ENCODE measurements at places on chromosomes 4 and X.
A peak's percentile ranks its signal among the peaks of the same experiment; 100 is the strongest.

DNA sequence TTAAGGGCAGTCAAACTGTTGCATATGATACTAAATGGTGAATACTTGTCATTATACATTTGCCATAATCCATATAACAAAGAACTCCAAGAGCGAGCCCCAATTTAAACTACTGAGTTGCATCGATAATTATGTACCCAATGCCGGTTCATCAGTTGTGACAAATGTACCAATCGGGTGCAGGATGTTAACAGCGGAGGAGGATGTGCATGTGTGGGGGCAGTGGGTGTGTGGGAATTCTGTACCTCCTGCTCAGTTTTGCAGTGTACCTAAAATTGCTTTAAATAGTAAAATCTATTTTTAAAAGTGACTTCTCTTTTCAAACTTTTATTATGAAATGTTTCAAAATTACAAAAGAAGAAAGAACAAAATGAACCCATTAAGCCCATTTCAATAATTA, 20.8 kb upstream of the CDS1 start:
- DNase-seq: no peak

DNA sequence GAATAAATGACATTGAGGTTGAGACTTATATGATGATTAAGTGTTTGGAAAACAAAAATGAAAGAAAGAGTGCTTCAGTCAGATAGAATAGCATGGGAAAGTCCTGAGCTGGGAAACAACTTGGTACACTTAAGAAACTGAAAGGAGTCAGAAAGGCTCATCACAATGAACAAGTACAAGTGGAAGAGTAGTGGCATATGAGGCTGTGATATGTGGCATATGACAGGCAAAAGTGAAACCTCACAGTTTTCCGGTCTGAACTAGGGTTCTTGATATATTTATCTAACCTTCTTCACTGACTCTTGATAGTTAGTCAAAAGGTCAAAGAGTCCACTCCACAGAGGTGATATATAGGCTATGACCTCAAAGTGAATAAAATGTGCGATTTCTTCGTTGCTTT, 537.1 kb upstream of the CXorf51A start:
- DNase-seq: no peak

DNA sequence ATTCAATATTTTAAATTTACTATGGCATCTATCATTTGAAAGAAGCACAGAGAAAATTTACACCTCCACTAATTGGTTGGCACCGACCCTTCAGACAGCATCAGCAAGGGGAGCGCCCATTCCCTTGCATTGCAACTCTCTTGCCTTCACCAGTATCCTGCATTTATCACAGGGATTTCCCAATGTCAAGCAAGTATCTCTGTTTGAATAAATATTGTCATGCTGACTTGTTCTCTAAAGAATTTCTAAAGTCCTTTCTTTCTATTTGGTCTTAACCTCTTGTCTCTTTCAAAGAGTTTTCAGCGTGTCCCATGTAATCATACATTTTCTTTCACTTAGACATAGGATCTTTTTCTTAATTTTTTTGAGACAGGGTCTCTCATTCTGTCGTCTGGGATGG, 10.4 kb downstream of the DCTD start:
- DNase-seq: no peak

DNA sequence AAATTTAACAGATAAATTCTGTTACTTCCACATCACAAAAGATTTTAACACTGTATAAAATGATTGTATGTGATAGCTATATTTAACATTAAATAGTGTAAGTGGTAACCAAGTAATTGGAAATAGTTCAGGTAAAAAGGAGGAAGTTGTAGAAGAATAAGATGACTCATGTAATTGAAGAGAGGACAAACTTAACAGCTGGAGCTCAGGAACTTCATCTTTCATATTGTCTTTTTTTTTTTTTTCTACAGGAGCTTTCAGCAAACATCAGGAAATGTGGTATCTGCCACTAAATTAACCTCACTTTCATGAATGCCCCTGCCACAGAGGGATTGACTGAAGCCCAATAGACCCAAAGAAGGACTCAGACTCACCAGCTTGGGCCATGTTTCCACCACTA, 188.4 kb upstream of the VEGFC start:
- DNase-seq: no peak

GRCh38 chrX:9037296-9037695, 3.4 kb upstream of the FAM9B start:
- DNase-seq: no peak

- DNase-seq: no peak
Observed at GRCh38 chr4:171676555-171677215, 136.5 kb upstream of the GALNTL6 start.

DNA sequence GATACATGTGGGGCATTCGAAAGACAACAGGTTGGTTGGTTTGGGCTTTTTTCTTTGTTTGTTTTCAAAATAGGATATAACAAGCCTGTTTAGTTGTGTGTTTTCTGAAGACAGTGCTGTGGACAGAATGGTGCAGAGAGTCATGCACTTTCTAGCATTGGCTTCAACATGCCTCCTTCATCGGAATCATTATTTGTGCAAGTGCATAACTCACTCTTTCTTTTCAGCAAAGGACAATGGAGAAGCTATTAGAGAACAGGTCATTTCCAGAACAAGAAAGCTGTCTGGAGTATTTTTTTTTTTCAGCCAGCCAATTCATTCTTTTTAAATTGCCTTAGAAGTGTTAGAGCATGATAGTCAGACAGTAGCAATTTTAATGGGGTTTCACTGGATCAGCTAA, 225.8 kb downstream of the STK32B start:
- no peak for DNase-seq

- no peak for DNase-seq
Observed at GRCh38 chr4:115249808-115250207, 136.4 kb upstream of the NDST4 start.

- peak; percentile 41 for DNase-seq
Observed at GRCh38 chr4:53055716-53056403, 193.7 kb downstream of the RASL11B start.

DNA sequence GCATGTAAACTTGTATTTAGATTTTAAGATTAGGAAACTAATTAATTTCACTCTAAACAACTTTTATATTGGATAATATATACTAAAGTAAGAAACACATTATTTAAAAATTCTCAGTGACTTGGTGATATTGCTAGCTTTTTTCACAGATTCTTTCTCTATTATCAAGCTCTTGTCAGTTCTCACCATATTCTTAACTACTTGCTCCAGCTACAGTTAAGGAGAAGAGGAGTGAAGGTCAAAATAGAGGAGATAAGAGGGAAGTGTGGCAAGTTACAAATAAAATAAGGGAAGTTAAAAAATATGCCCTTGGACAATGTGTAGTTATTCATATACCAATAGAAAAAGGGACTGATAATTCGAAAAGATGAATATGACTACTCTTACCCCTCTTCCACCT, 34.7 kb upstream of the NAF1 start:
- no peak for DNase-seq

DNA sequence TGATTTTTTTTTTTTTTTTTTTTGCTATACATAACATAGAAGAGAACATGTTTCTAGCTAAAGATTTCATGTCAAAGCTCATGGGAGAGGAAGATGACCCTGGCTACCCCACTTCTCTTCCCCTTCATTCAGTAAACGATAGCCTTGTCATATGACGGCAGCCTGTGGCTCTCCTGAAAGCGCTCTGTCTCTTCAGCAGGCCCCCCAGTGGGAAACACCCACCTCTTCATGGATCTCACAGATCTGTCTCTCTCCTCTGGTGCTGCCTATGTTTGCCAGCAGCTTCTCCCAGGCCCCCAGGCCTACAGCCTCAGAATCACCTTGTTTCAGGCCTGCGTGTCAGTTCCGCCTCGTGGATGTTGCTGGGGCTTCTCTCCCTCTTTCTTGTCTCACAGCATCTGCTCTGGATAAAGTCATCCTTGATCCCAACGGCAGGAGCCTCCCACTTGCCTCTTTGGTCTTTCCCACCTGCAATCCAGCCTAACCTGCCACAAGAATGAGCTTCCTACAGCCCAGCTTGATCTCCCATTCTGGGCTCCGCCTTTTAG, 34.6 kb downstream of the RHOH start:
- no peak for DNase-seq

DNA sequence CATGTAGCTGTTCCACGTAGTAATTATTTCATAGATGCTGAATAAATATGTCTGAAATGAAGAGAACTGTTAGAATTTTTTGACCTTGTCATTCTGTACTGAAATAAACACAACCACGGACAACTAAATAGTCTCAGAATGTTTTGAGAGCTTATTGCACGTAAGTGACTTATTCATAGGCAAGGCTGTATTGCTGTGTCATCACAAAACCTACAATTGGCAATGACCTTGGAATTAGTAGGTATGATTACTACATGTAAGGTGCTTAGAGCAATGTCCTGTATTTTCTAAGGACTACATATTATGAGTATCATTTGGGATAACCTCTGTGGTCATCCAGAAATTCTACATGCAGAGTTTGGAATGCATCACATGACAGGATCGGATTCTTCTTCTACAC, 237.2 kb upstream of the PUDP start:
- no peak for DNase-seq

DNA sequence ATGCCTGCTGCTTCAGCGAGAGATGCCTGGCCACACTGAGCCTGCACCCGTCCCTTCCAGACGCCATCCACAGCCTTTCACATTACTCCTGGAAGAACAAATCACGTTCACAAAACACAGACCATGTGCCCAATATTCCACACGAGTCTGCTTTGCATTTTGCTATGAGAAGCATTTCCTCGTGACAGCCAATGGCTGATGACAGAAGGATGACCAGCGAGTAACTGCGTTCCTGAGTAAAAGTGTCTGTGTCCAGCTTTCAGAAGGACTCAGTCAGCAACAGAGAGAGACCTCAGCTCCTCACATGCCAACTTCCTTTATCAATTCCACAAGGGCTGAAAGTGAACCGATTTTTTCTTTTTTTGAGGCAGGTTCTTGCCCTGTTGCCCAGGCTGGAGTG, 19.5 kb downstream of the NAT8L start:
- no peak for DNase-seq

- no peak for DNase-seq
Observed at GRCh38 chrX:109760922-109761250, 27.8 kb upstream of the ACSL4 start.

- no peak for DNase-seq
Observed at GRCh38 chr4:125489952-125490690, 175.4 kb downstream of the FAT4 start.

DNA sequence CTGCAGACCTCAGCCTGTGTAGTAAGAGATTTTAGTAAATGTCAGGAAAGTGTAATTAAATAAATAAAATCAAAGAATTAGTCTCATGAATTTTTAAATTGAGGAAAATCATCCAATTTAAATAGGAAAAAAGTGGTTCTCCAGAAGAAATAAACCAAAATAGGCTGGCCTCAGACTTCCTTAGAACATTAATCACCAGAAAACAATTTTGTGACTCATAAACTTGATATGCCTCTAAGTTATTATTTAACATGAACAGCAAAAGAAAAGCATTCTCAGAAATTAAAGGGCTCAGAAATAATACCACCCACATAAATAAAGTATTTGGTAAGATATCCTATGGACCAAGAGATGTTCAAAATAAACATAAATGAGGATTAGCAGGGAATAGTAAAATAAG, 14.3 kb downstream of the FAM47B start:
- DNase-seq: no peak

DNA sequence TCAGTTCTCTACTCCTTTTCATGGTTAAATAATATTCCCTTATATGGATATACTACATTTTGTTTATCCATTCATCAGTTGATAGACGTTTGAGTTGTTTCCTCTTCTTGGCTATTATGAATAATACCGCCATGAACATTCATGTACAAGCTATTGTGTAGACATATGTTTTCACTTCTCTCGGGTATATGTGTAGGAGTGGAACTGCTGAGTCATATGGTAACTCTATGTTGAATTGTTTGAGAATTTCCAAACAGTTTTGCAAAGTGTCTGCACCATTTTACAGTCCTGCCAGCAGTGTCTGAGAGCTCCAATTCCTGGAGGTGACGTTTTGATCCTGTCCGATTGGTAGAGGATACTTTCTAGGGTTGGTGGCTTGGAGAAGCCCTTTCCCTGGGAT, 23.6 kb downstream of the PLAC1 start:
- DNase-seq: no peak

GRCh38 chr4:124144238-124144654, 568.3 kb downstream of the ANKRD50 start:
- DNase-seq: no peak

DNA sequence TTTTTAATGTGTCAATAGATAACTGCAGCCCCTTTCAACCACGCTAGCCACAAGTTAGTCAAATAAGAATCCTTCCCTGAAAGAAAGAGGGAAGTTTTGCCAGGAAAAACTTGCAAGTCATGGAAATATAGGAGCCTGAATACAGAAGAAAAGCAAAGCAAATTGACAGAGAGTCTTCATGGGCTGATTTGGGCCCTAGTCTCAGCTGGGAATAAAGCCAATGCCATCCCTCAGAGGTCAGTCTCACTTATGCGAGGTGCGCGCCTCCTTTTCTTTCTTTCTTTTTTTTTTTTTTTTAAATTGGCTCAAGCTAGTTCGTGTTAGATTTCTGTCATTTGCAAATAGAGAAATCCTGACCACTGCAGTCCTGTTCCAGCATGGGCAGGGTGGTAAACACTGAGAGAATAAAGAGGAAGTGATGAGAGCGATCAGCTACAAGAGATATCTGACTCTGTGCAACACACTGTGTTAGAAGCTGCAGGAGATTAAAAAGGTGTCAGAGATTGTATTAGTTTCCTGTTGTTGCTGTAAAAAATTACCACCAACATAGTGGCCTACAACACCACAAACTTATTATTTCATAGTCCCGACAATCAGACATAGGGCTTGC, 299.7 kb downstream of the LDB2 start:
- no peak for DNase-seq

- no peak for DNase-seq
Observed at GRCh38 chr4:185914583-185915199, 102.7 kb upstream of the SORBS2 start.

- DNase-seq: no peak
Observed at GRCh38 chr4:168511780-168512489, 15.1 kb downstream of the PALLD start.

- no peak for DNase-seq
Observed at GRCh38 chrX:147877726-147878125, 34.0 kb upstream of the FMR1 start.

GRCh38 chr4:94486372-94486801, 34.6 kb downstream of the PDLIM5 start:
- DNase-seq: no peak

DNA sequence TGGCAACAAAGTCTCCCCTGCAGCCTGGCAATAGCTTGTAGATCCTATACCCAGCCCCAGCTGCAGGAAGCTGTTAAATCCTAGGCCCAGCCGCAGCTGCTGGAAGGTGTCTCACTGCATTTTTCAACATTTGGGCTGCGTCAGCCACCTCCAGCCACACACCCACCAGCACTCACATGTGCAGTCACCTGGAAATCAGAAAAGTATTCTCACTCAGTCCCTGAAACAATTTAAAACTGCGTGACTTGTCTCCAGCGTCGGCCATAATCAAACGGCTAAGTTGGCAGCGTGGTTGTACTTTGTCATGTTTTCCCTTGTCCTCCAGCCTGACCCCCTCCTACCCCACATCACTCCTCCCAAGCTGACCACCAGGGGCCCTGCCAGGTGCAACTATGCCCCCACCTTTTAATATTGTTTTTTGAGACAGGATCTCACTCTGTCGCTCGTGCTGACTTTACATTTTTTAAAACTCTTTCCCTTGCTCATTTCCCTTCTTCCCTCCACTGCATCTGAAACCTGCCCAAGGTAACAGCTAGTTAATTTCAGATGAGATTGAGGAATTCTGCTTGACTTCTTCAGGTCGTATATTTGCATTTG, 97.2 kb upstream of the FRG1 start:
- no peak for DNase-seq
